Stimulated activated CD4-positive, alpha-beta T cell treated with anti-CD3 and anti-CD28 coated beads, Interleukin-2, amount 100 ng/mL, for 4 hours (primary cell): ENCODE measurements at places on chromosomes 3 and 15.

DNA sequence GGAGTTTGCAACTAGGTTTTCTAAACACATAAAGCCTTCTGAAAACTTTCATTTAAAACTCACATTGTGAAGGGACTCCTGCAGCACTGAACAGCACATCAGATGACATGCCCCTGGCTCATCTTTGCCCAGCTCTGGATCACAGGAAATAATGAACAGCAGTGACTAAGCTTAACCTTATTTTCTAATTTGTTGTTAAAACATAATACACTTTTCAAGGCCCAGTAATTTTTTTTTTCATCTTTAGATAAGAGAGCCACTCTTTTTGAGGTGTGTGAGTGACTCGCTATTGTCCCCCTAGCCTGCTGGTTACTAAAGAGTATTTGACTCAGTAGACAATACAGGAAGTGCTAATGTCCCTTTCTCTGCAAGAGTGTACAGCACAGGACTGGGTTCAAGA is 204.0 kb downstream of the OSBPL10 start:
- DNase-seq: no peak

GRCh38 chr3:190941694-190942260 is 79.3 kb upstream of the GMNC start:
- DNase-seq: no peak

GRCh38 chr3:10204921-10205320 is 40.2 kb downstream of the IRAK2 start:
- DNase-seq: no peak

DNA sequence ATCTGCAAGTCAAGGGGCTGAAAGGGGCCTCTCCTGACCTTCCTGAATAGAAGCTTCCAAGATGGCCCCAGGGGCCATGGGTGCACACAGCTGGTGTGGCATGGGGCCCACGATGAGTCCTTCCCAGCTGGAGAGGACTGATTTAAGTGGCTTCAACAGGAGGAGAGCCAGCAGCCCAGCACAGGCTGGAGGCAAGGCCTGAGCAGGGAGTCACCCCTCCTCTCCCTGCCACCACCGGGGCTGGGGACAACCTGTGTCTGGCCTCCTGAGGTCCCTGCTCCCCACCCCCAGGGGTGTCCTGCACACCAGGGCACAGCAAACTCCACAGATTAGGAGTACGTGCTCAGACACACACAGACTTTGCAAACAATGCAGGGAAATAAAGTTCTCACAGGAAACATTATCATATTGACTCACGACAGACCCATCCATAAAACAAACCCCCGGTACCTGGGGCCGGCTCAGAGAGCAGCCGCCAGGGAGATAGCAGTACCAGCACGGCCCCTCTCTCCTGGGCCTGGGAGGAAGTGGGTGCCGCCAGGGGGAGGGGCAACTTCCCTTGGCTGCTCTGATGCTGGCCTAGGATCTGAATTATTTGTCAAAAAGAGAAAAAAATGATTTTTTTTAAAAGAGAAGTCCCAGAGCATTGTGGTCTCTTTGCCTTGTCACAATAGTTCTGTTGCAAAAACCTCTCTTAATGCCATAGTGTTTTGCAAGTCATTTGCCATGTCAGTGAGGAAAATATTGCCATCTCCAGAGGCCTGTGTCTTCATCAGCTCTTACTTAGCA is 21.9 kb upstream of the TSEN2 start:
- DNase-seq: no peak

DNA sequence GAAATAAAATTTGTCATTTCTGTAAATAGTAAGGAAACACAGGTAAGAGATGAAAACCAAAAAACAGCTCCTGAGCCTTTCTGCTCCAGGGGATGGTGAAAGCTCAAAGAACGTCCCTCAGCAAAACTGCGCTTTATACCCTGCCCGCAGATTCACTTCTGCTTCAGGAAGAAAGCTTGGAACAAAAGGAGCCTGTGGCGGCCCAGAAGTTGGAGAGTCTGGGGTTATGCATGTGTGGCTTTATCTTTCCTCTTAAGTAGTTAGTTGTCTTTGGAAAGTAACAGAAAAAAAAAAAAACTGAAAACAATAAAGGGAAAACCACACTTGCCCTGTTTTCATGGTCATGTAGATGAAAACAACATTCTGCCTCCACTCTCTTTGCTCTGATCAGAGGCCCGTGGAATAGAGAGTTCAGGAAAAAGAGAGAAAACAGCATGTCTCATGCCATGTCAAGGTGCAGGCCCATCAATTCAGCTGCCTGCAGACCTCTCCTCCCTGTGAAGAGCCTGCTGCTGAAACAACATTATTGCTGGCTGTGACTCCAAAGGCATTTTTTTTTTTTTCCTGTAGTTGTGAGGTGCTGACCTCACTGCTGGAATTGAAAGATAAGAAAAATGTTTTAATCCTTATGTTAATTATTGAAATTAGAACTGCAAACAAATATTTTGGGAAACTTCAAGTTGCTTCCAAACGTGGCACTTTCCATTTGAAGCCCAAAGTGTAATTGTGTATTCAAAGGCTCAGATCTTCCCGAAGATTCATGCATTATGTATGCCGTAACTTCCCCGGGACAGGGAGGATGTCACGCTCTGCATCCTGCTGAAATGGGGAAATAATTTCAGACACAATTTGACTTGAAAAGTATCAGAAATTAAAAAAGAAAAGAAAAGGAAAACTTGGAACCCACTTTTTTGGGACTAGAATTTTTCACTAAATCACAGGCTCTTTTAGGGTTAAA is 108.4 kb upstream of the ZNF385D start:
- DNase-seq: no peak

DNA sequence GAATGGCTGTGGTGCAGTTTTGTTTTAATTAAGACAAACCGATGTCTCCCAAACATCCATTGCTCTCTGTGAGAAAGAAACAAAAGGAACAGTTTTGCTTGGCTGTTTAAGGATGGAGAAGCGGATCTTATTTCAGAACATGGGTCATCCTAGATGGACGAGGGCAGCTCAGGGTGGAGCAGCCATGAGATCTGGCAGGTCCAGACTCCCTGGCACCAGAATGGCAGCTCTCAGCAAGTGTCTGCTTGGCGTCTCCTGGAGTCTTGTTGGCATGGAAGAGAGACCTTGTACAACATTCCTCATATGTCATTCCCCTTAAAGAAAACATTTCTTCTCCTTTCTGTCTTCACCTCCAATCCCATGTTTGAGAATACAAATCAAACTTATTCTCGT is 93.8 kb downstream of the ADAMTSL3 start:
- DNase-seq: no peak

- no peak for DNase-seq
Measured at GRCh38 chr3:102176333-102177050, 258.3 kb upstream of the ZPLD1 start.

DNA sequence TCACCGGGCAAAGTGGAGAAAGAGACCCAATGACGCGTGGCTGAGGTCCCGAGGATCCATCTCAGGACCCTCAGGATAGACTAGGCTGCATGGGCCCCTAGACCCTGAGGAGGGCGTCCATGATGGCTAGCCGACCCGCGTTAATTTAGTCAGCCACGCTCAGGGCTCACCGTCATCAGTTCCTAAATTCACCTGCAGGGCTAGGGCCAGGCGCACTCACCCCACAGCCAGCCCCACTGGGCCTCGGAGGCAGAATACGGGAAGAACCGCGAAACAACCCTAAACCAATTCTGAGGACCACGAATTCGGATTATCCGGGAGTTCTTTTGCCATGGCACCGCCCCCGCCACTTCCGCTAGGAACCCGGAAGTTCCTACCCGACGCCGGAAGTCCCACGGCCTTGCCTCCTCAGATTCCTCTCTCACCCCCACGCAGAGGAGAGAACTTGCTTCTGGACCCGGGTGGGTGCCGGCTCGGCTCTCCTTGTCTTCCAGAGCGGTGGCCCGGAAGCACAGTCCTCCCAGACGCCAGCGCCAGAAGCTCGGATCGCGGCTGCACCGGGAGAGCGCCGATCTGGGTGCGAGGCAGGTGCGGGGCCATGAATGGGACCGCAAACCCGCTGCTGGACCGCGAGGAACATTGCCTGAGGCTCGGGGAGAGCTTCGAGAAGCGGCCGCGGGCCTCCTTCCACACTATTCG is at the start of the genes EAF1 and METTL6:
Gene EAF1, plus strand, starts transcription at position 417 of the 699 bp plus-strand sequence. Its CDS starts 182 bp downstream, at position 599.
Gene METTL6, minus strand, starts transcription at position 363 of the 699 bp plus-strand sequence. CDS start 1,033 bp downstream, outside the sequence.
- DNase-seq: peak; percentile 79

- no peak for DNase-seq
Measured at GRCh38 chr15:101651554-101652097, 555 bp downstream of the TM2D3 start.

DNA sequence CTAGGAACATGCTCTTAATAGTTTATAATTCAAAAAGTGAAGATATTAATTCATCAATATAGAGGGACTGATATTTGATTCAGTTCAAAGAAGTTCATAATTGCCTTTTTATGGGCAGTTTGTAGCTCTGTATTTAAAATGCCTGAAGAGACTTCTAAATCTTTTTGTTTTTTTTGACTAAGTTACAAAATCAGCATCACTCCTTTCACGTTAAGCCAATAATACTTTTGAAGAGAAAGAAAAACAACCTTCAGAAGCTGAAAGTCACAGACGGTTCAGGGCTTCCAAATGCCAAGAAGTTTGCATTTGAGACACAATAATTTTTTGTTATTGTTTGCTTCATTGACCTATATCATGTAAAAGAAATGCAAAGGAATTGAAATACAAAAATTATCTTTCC is 394.6 kb upstream of the NR2F2 start:
- no peak for DNase-seq

GRCh38 chr15:80697075-80697685 is 2.1 kb downstream of the ABHD17C start:
- no peak for DNase-seq

- DNase-seq: no peak
Measured at GRCh38 chr3:22216601-22217000, 465.6 kb upstream of the ZNF385D start.

DNA sequence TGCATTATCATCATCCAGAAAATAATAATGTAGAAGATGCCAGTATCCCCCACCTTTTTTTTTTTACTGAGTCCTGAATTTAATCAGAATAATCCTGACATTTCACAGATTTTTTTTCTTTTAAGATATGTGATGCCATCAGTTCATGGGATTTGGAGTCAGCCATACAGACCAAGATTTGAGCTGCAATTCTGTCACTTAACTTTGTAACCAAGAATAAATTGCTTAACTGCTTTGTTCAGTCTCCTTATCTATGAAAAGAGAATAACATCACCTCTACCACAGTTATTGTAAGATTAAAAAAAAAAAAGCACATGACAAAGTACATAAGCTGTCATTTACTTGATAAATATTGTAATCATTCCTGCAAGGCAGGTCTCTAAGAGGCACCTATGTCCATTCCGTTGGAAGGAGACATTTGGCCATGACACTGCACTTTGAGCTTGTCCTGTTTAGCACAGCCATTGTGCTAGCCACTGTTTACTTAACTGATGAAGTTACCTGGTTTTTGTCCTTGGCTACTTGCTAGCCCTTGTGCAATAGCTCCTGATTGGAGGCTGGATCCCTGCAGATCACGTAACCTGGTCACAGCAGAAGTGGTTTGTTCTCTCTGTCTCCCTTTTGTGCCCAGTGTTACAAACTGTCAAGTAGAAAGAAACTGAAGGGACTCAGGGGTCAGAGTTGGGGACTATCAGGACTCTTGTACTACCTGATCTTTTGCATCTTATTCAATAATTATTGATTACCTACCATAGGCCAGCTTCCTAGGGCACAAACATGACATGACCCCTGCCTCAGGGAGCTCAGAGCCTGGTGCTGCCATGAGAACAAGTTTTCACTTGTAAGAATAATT is 306.0 kb downstream of the WDR72 start:
- DNase-seq: no peak

- DNase-seq: no peak
Measured at GRCh38 chr3:195111319-195111705, 159.6 kb downstream of the XXYLT1 start.

DNA sequence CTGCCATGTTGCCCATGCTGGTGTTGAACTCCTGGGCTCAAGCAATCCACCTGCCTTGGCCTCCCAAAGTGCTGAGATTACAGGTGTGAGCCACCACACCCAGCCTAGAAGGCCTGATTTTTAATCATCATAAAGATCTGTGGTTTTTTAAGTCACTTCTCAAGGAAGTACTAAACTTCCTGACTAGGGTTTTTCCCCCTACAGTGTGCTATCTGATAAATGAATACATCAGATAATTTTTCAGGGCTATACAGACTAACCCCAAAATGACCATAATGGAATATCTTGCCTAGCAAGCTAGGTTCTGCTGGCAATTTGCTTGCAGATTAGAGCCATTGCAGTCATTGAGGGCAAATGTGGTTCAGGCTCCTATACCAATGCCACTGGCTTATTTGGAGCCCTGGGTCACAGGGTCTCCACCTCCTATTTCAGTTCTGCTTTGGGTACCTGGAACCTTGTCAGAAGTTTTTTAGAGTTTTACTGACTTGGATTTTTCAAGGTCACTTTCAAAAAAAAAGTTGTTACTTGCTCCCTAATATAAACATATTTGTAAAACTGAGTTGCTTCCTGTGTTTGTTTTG is 80.8 kb downstream of the SLC49A4 start:
- no peak for DNase-seq

DNA sequence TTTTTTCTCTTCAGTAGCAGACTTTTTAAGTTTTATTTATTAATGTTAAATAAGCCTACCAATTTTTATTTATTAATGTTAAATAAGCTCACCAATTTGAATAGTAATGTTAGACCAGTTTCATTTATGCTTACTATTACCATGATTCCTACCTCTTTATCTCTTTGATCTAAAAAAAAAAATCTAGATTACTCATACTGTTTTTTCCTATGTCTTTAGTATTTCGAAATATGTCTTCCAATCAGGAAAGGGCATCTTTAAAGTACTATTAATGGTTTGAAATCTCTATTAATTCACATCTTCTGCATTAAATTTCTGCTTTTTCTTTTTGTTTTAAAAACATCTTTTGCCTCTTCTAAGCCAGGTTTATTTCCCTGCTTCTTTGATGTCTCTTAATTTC is 27.5 kb upstream of the MAPKBP1 start:
- no peak for DNase-seq

DNA sequence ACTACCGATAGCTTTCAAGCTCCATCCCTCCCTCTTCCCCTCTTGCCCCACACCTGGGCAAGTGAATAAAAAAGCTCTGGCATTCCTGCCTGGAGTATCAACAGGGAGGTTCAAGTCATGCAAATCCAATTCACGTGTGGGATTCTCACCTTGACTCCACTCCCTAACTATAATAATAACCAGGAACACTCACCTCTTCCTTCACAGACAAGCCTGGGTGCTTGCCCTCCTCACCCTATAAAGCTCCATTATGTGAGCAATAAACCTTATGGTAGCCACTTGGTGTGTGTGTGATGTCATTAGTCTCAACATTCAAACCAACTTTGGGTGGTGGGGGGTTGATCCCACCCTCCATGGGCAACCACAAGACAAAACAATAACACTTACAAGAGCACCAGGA is 16.6 kb downstream of the CHDH start:
- DNase-seq: no peak

DNA sequence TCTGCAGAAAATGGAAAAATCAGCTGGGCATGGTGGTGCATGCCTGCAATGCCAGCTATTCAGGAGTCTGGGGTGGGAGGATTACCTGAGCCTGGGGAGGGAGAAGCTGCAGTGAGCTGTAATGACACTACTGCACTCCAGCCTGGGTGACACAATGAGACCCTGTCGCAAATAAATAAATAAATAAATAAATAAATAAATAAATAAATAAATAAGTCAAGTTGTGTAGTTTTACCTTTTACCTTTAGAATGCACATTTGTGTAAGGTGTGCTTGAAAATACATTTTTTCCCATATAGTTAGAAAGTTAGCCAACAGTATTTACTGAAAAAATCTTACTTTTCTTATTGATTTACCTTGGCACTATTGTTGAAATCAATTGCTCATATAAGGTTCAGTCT is 515.6 kb downstream of the NAALADL2 start:
- no peak for DNase-seq
